ENCODE measurements at places on chromosomes 3 and 15.

GRCh38 chr3:63343674-63344073 lies 65.6 kb downstream of the SYNPR start:
- peak; percentile 71 for DNase-seq

- no peak for DNase-seq
Measured at GRCh38 chr3:125916376-125916978, 52.5 kb upstream of the ROPN1B start.

DNA sequence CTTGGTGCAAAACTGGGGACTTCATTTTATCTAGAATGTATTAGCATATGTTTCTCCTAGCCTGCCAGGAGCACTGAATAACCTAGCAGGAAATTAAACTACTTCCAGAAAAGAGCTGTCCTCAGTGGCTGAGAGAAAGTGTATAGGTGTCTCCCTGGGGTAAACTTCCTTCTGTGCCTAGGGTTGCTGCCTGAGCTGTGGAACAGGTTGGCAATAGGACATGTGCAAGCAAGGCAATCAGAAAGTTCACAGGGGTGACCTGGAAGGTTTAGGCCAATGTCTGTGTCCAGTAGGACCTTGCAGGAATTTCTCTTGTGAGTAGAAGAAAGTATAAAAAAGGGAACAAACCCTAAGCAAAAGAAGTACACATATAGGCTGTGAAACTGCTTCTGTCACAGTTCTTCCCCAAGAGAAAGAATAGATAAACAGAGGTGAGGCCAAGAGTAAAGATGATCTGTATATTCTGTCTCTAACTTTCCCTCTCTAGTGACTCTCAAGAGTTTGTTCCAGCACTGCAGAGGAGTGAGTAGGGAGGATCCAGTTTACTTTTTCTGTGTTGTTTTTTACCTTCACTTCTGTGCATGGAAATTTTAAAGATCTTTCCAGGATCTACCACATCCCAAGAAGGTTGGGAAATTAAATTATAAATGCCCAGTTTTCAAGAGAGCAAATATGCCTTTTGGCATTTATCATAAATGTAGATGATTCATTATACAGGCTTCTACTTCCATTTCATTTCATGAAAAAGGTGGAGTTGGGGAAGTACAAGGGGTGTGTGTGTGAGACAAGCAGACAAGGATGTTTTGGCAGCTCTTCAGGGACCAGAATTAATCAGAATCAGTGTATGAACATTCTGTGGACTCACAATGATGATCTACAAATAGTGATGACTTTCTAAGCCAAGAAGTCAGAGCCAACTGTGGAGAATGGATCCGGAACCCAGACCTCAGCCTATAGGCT lies 155.2 kb downstream of the RBPMS2 start:
- DNase-seq = no peak

GRCh38 chr15:22973987-22974386 lies 6.2 kb downstream of the CYFIP1 start:
- no peak for DNase-seq

DNA sequence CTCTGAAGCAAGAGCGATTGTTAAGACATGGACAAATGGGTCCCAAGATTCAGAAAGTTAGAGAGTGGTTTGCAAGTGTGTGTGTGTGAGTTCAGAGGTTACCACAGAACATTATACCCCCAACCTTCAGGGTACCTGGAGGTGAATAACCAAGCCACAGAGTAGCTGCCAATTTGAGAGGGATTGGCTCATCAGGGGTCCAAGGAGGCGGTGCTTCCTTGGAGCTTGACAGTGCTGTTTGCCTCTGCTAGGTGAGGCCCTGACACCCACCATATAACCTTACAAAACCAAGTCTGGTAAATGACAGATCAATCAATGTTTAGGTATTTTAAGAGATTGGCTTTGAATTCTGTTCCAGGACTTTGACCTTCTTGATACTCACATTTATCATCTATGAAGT lies 35.7 kb downstream of the LRTM1 start:
- no peak for DNase-seq

All from Right ventricle myocardium superior (tissue), 1 donor.